ENCODE measurements at places on chromosomes 16 and 17.

- DNase-seq = no peak
These were observed 14.9 kb upstream of the LYRM9 start for GRCh38 chr17:27907976-27908558.

DNA sequence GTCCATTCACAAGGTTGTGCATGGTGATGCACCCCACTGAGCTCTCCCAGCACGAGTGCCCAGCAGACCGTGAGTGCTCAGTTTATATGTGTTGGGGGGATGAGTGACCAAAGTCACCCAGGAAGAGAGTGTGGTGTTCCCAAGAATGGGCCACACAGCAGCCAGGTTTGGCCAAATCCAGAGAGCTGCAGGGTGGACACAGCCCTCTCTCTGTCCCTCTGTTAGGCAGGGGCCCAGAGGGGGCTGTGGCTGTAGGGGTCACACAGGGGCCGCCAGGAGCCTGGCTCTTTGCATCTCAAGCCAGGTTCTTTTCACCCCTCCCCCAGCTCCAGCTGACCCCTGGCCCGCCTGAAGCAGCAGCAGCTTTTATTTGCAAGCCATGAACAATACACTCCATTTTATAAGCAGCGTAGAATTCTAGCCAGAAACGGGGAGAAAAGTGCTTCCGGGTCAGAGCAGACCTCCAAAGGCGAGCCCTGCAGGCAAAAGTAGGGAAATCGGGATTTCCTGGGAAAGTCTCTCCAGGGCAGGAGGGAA is 13.3 kb downstream of the COTL1 start:
- DNase-seq = no peak

GRCh38 chr17:65630502-65630901 is 69.1 kb upstream of the AXIN2 start:
- DNase-seq = no peak

DNA sequence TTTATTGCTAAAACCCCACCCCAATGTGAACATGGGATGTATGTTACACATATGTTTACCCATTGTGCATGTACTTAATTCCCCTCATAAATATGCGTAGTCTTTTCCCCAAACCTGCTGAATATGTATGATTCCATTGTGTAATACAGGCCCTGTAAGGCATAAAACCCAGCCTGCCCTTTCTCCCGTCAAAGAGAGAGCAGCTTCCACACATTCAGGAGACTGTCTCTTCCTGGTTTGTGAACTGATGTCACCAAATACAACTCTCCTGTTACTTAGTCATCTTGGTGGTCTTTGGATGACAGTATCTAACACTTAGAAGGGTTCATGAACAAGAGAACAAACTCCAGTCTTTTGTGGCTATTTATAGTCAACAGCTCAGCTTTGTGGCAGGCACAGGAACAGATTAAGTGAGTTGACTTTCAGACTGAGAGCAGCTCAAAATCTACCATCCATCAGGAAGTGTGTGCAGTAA is 24.7 kb upstream of the TMC7 start:
- no peak for DNase-seq

DNA sequence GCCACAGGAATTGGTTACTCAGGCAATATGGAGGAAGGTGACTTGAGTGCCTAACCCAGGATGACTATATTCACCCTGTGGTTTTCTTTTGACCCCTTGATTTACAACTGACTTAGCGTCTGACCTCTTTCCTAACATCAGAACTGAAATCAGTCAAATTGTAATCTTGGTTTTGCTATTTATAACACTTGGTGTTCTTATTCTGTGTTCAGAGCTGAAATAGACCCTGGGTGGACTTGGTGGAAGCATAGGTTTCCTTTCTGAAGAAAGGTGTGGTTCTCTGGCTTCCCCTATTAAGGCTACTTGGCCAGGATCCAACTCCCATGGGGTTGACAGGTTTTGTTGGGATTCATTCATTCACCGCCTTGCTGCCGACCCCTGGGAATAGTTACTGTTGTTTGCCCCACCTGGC is 80.8 kb downstream of the CLEC16A start:
- no peak for DNase-seq

- no peak for DNase-seq
These were observed 98.0 kb downstream of the CDK5R1 start for GRCh38 chr17:32584792-32585191.

DNA sequence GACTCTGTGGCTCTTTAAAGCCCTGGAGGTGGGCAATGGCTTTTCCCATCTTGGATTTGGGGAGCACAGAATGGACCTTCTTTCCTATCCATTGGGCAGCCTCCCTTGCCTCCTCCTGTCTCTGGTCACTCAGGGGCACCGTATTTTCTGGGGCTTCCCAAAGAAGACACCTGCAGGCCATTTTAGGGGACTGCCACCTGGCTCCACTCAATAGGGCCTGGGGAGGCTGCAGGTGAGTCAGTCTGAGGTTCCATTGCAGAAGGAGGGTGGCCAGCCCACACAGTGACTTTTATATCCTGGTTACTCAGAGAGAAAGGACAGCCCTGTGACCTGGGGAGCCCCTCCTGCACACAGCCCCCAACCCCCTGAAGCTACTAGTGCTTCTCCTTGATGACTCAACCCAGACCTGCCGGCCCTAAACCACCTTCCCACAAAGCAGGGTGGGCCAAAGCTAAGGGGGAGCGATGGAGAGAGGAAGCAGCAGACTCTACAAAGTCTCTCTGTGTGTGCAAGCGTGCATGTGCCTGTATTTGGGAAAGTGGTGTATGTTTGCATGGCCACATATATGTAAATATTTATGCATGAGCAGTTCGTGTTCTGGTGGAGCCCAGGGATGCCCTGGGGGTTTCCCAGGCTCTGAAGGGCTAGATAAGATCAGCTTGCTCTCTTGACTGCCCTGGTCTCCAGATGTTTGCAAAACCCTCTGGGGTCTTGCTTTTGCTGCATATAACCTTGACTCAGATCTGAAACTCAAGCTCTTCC is 5.0 kb downstream of the CX3CL1 start:
- no peak for DNase-seq

GRCh38 chr16:22948603-22949368 is 134.8 kb downstream of the HS3ST2 start:
- DNase-seq = no peak

GRCh38 chr16:89448656-89449055 is 41.7 kb downstream of the ANKRD11 start:
- DNase-seq = no peak

GRCh38 chr16:9260666-9261065 is 169.2 kb downstream of the HAPSTR1 start:
- no peak for DNase-seq

- no peak for DNase-seq
These were observed 225.4 kb upstream of the NLRP1 start for GRCh38 chr17:5809580-5810188.

GRCh38 chr17:74862919-74863318 is 3.2 kb upstream of the GRIN2C start:
- no peak for DNase-seq

DNA sequence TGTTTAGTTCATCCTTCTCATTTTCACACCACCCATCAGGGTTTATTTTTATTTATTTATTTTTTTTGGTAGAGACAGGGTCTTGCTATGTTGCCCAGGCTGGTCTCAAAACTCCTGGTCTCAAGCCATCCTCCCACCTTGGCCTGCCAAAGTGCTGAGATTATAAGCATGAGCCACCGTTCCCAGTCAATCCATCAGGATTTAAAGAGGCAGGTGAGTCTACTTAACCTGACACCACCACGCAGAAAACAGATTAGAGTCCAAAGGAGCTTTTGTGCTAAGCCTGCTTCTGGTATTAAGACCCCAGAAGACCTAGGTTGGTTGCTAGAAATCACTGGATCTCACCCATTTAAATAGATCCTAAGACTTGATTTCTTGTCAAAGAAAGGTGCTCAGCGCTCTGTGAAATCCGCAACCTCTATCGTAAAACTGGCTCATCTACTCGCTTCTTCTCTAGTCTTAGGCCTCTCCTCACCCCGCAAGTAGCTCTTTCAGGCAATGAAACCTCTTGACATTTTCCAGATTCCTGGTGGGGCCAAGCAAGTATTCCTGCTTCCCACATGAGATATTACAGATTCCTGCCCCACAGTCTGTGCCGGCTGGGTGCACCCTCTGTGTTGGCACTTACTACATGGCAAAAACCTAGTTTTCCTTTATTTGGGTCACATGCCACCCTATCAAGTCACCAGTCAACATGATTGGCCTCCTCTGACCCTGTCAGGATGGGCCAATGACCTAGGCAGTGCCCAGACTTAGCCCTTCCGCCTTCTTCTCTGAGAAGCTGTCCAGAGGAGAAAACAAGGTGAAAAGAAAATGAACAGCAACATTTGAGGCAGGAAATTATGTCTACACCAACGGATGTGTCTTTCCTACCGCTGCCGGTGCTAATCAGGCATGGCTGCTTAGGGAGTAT is 9.0 kb downstream of the PITPNA start:
- DNase-seq = no peak
